ENCODE measurements at places on chromosomes 1 and 21. TPM values are rescaled to one million over a fixed set of nuclear protein-coding genes. Genes with fewer than 3 reads are reported as not detected.

Gene SPATA17
- total RNA-seq: 1.8 TPM

Gene RGS8
- total RNA-seq: not detected

Gene RAB25
- total RNA-seq: not detected

Gene CASQ1
- total RNA-seq: 0.18 TPM

Gene TRABD2B
- 0.16 TPM for total RNA-seq

Gene RAB42
- total RNA-seq: 1.6 TPM

Gene DENND2D
- 2.9 TPM for total RNA-seq
